ENCODE measurements at places on chromosomes 6 and 20.

DNA sequence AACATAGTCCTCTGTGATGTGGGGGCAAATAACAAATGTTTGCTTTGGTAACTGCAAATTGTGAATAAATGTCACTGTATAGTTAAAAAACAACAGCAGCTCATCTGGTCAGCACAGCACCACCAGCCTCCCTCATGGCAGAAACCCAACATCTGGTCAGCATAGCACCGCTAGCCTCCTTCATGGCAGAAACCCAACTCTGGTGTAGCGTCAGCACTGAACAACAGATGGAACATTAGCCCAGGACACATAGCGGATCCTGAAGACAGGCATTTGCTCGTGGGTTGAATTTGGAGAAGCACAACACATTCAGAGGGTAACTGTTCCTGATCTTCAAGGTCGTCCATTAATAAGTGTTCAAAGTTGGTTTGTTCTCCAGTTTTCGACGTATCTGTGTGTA lies 265.9 kb downstream of the DLL1 start:
- no peak for DNase-seq

- DNase-seq = no peak
Measured at GRCh38 chr20:45503403-45503802, 12.0 kb downstream of the SPINT3 start.

DNA sequence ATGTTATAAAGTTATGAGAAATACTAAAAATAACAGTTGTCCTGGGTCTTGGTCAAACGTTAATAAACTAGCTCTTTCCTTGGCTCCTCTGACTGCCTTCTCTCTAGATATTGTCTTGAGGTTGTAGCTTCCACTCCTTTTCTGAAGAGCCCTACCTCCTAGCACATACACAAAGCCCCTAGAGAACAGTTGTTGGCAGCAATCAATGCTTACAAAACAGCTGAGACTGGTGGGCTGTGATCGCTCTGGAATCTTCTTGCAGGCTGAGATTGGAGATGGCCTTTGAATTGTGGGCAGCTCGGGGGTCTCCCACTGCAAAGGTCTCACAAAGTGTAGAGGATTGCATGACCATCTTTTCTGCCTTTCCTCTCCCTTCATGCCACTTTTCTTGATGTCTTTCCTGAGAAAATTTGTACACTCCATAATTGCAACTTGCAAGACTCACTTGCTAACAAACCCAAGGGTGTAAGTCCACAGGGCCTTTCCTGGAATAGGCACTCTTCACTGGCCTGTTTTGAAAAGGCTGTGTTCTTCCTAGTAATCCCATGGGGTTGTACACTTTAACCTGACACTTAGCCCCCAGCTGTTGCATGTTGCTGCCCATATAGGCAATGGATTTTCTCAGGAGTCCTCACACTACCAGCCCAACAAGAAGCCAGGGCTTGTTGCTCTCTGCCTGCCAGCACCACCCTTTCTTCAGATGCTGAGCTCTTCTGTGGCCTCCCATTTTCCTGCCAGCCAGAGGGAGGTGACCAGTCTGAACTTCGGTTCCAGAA lies 99.9 kb downstream of the TCP11 start:
- no peak for DNase-seq

DNA sequence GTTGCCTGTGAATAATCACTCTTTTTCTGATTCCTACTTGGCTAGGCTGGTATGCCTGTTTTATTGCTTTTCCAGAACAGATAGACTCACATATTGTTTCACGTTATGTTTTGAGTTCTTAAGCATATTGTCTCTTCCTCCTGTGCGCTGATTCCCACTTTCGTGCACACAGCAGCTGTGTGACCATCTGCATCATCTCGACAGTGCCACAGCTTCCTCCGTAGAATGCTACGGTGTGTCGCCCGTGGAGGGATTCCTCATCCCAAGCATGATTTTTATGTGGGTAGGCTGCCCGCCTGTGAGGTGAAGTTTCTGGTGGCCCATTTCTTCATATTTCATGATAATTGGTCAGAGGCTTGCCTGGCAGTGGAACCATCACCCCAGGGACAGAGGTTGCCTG lies 31.8 kb downstream of the PLCB4 start:
- no peak for DNase-seq

- no peak for DNase-seq
Measured at GRCh38 chr20:35626386-35627001, 10.9 kb downstream of the SPAG4 start.

- peak; percentile 20 for DNase-seq
Measured at GRCh38 chr6:137775720-137776119, 91.3 kb upstream of the TNFAIP3 start.

- DNase-seq = peak; percentile 80
Measured at GRCh38 chr6:107674995-107675738, 148.9 kb downstream of the SCML4 start.

DNA sequence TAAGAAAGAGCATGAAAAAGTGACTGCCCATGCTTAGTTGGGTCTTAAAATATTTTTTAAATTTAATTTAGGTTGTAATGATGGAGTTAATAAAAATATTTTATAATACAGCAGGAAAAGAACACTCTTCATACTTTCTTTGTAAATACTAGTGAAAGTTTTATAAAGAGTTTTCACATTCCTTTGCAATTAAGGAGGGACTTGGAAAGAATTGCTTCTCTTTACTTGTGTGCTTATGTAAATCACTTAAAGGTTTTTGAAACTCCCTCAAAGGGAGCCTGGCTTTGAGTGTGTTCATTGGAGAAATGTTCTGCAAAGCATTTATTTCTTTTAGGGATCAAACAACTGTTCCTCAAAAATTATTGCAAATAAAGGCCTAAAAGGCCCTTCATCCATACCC lies 11.6 kb upstream of the TFAP2B start:
- DNase-seq = no peak

- DNase-seq = no peak
Measured at GRCh38 chr20:56166781-56167465, 81.6 kb upstream of the MC3R start.

DNA sequence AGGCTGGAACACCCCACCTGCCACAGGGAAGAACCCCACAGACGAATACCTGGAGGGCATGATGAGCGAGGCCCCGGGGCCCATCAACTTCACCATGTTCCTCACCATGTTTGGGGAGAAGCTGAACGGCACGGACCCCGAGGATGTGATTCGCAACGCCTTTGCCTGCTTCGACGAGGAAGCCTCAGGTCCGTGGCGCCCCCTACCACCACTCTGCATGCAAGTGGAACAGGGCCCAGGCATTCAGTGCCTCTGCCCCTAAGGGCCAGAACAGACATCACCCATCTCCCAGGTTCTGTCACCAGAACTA lies 6.6 kb downstream of the MYL9 start:
- no peak for DNase-seq

- DNase-seq = no peak
Measured at GRCh38 chr20:7926767-7927166, 13.5 kb downstream of the HAO1 start.

DNA sequence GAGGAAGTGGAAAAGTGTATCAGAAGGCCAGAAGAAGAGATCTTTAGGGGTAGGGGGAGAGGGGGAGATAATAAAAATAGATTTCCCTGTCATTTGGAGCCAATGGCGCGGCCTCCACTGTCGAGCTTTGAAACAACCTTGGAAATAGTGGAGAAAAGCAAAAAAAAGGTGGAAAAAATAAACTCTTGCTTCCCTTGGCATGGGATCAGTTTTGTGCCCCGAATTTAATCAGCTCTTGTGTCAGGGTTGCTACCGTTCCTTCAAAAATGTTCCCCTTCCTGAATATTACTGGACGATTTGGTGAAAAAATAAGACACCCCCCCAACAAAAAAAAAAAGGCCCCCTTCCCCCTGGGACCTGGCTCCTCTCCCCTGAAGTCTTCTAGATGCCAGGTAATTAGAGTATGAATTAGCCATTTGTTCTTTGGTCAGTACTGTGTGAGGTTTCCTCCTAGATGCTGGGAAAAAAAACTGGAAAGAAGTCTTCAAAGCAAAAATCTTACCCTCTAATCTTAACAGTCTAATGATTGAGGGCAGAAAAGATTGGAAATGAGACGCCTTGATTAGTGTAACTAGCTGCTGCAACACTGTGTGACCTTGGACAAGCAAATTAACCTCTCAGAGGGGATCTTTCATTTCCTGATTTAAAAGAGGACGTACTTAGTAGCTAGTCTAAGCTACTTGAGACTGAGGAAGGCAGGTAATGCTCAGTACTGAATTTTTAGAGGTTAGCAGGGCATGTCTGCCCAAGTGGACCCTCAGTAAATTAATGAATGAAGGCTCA lies 872 bp upstream of the RBM39 start:
- peak; percentile 46 for DNase-seq

GRCh38 chr6:132391391-132392269 lies 9.6 kb downstream of the MOXD1 start:
- no peak for DNase-seq

- no peak for DNase-seq
Measured at GRCh38 chr20:48724891-48725554, 102.8 kb downstream of the PREX1 start.

DNA sequence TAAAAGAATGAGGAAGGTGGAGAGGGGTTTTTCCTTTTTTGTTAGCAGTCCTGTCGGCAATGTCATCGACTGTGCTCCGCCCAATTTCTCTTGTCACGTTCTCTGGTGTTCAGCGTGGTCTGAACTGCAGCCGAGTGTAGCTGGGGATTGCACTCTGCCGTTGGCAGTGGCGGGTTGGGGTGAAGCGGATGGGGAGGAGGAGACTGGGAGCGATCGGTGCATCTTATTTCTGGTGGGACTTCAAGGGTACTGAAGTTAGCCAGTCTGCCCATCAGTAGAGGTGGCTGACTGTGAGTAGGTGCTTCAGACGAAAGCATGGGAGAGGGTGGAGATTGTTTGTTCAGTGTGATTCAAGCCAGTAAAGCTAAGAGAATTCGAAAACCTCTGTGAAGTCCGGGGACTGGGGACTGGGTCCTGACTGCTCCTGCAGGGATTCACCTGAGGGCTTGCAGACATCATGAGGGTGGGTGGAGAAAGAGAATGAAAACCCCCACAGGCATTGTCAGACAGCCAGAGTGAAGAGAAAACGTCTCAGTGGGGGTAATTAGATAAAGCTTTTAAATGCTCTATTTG lies 5.1 kb downstream of the RREB1 start:
- no peak for DNase-seq

GRCh38 chr6:2632976-2633584 lies 117.6 kb downstream of the MYLK4 start:
- no peak for DNase-seq

GRCh38 chr6:79117752-79118151 lies 39.7 kb upstream of the PHIP start:
- DNase-seq = no peak

- DNase-seq = peak; percentile 66
Measured at GRCh38 chr6:12911427-12911826, 194.9 kb downstream of the PHACTR1 start.

DNA sequence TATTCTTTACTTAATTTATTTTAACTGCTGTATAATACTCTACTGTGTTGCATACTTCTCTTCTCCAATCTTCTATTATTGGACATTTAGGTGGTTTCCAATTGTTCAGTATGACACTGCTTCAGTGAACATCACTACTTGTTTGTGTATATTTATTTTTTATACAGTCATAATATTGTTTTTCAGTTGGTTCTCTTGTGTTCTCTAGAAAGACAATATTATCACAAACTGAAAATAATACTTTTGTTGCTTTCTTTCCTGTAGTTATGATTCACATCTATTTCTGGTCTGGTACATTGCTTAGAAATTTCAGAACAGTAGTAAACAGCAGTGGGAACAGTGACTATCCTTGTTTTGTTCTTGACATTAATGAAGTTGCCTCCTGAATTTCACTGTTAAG lies 62.8 kb upstream of the GTSF1L start:
- DNase-seq = no peak

- DNase-seq = no peak
Measured at GRCh38 chr6:31769684-31770371, 7.3 kb downstream of the VWA7 start.

- DNase-seq = no peak
Measured at GRCh38 chr6:43775535-43775885, 5.5 kb downstream of the VEGFA start.

DNA sequence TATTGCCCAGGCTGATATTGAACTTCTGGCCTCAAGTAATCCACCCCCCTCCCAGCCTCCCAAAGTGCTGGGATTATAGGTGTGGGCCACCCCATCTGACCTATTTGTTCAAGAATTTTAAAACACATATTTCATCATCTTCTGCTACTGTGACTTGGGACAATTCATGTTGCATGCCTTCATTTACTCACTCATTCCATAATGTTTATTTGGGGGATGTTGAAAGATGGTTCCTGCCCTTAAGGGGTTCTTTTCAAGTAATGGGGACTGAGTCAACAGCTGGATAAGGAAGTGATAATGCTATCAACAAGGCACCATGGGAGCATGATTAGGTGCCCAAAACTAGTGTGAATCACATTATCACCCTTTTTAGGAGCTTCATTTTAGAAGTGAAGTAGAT lies 62.0 kb downstream of the CRYBG1 start:
- DNase-seq = no peak

GRCh38 chr6:140041571-140042332 lies 667.3 kb upstream of the CITED2 start:
- no peak for DNase-seq

- no peak for DNase-seq
Measured at GRCh38 chr6:83767033-83767432, 58.1 kb upstream of the SNAP91 start.

DNA sequence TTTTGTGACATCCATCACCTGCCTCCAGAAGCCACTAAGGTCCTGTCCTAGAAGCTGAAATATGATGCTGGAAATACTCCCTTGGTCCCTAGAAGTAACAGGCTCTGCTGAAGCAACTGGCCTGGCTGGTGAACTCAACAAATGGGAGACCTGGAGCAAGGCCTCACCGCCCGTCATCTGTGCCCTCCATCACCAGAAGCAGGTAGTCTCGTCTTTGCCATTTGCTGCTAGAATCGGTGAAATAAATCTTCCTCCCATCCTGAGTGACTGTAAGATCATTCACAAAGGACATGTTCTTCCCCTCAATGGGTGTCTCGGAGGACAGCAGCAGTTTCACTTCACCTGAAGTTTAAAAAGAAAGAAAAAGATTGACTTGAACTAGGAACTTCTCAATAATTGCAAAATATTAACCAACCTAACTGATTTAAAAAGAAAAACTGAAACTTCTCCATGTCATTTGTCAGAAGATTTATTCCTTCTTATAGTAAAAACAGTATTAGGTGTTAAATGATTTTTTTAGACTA lies 21.0 kb downstream of the CST7 start:
- no peak for DNase-seq

GRCh38 chr6:70298068-70298467 lies 4.8 kb downstream of the COL9A1 start:
- no peak for DNase-seq

All from globus pallidus (tissue), 1 donor.